Gastrocnemius medialis (tissue), 4 donors: ENCODE measurements at places on chromosomes 5 and 9. TPM values are rescaled to one million over a fixed set of nuclear protein-coding genes. Genes with fewer than 3 reads are reported as not detected.

DNA sequence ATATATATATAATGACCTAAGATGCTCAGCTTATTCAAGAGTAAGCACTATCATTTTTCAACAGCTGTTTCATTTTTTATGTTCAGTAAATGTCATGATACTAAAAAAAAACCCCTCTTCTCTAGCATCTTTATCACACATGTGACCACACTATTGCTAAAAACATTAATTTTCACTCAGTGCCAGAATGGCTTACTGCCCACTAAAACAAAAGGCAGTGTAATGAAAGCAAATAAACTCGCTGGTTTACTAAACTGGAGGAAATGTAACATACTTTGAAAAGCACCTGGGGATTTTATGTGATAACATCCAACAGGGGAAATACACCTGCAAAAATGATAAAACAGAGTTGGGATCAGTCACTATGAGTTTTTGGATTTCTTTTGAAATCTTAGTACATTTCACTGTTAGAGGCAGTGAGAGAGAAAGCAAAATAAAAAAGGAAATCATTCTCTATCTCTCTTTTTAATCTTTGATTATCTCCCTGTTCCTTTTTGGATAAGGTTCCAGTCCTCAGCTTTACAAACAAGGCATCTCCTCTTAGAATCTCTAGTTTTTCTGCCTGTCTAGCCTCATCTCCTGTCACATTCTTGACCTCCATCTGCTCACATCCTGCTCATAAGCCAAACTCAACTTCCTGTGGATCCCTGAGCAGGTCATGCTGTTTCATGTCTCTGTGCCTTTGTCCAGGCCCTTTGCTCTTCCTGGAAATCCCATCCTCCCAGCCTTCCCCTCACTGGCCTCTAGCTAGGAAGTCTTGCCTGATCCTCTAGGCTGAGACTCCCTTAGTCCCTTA, 338.0 kb downstream of the MAN2A1 start:
- H3K36me3 ChIP-seq, result no peaks in the 10 kb centered on the region
- no peaks in the 10 kb centered on the region for H3K27me3 ChIP-seq
- no peak overlapping the region for H3K27ac ChIP-seq
- DNase-seq, result no peak
- no peaks in the 10 kb centered on the region for H3K4me1 ChIP-seq

DNA sequence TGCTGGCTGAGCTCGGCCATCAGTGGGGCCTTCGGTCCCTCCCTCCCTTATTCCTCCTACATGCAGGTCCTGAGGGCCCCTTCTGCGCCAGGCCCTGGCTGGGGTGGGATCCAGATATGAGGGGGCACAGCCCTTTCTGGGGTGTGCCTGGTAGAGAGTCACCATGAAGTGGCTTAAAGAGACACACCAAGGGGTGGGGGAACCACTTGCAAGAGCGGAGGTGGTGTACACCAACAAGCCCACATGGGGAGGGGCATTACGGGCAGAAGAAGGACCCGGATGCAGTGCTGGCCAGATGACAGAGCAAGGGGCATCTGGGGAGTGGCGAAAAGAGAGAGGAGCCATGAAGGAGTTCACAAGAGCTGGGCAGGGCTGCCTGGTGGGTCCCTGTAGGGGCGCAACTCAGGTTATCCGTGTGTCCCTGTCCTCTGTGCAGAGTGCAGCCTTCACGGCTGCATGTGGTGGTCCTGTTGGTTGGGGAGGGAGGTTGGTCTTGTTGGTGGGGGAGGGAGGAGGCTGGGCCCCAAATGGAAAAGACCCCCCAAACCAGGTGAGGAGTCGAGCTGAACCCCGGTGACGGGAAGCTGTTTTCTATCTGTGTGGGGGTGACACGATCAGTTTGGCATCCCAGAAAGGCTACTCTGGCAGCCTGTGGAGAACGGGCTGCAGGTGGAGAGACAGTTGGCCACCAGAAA, 158.1 kb downstream of the DAB2IP start:
- H3K4me1 ChIP-seq, result no peaks in the 10 kb centered on the region
- H3K27me3 ChIP-seq, result no peaks in the 10 kb centered on the region
- H3K36me3 ChIP-seq, result no peaks in the 10 kb centered on the region
- no peak for DNase-seq
- no peak overlapping the region for H3K27ac ChIP-seq

Gene OLFML2A
- total RNA-seq, result 23.8 TPM

- H3K36me3 ChIP-seq, result no peaks in the 10 kb centered on the region
- H3K4me3 ChIP-seq, result no peak overlapping the region
- no peak for DNase-seq
- H3K27ac ChIP-seq, result no peak overlapping the region
Measured at GRCh38 chr9:8136477-8136876, 336.9 kb upstream of the DMAC1 start.

Gene PHYKPL
- total RNA-seq, result 54.6 TPM

DNA sequence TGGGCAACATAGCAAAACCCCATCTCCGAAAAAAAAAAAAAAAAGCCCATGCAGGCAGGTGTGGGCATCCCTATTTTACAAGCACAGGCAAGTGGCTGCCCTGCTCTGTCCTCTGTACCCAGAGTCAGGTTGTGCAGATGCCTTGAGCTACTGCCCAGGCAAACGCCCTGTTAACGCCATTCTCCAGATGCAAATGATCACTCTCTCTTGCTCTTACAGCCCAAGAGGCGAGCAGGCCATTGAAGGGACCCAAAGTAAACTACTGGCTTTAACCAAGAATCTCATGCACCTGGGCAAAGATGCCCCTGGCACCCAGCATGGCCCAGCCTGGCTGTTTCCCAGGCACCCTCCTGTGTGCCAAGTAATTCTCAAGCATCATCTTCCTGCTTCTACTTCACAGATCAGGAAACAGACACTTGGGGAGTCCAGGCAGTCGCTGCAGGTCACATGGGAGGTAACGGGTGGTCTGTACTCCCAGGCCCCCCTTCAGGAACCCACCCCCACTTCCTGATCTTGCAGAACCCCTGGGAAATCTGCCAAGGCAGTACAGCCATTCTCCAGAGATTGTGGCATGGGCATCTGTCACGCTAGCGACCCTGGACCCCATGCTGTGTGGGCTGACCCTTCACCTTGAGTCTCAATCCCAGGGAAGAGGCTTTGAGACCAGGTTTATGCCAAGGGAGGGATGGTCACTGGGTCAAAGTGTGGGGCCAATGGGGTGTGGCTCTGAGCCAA, 14.2 kb downstream of the EEIG1 start:
- peak overlapping the region; percentile 84 for H3K27ac ChIP-seq
- H3K36me3 ChIP-seq, result no peaks in the 10 kb centered on the region
- H3K4me1 ChIP-seq, result peaks cover 51% of the 10 kb centered on the region
- no peak for DNase-seq
- H3K27me3 ChIP-seq, result no peaks in the 10 kb centered on the region

DNA sequence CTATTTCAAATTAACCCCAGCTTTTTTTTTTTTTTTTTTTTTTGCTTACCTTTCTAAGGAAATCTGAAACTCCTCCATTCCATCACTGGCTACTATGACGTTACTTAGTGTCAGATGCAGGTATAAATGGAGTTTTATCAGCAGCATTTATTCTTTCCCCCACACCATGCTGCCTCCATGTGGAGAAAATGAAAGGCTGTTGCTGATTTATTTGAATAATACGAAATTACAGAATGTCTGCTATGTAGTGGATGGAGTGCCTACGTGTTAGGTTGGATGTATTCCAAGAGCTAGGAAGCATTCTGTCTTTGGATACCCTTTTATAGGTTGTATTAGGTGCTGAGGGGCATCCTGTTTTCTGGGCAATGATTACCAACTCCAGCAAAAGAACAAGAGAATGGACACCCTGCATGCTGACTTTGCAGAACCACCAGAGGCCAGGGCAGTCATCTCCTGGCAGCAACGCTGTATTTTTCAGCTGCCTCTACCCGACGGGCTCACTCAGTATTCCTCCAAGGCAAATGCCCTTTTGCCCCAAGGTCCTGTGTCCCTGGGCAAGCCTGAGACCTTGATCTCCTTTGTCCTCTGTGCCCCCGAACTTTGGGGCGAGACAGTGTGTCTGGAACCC, 199.5 kb downstream of the ALDH1A1 start:
- no peaks in the 10 kb centered on the region for H3K36me3 ChIP-seq
- no peak overlapping the region for H3K4me3 ChIP-seq
- DNase-seq, result no peak
- H3K4me1 ChIP-seq, result no peaks in the 10 kb centered on the region
- H3K27ac ChIP-seq, result no peak overlapping the region

DNA sequence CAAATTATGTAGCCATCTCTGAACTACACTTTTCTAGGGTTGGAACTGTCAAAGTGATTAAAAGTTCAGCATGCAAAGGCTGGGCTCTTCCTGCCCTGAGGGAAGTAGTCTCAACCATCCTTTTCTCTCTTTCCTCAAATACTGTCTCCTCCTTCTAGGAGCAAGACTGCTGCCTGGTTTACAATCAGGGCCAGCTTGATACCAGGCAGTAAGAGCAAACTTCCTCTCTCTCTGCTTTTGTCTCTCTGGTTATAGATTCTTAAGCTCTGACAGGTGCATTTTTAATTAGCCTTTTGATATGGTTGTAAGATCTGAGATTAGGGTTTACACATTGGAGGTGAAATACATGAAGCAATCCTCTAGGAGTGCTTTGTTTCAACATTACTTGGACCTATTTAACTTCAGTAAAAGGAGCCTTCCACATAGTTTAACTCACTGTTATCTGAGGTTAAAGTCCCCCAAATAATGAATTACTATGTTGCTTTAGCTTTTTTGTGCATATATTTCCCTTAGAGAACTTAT, 436.1 kb downstream of the SPATA31D1 start:
- H3K4me3 ChIP-seq, result no peak overlapping the region
- no peak for DNase-seq
- no peaks in the 10 kb centered on the region for H3K27me3 ChIP-seq
- no peak overlapping the region for H3K27ac ChIP-seq
- H3K4me1 ChIP-seq, result no peaks in the 10 kb centered on the region
- no peaks in the 10 kb centered on the region for H3K36me3 ChIP-seq

GRCh38 chr9:111151537-111151936, 113.3 kb upstream of the LPAR1 start:
- H3K4me3 ChIP-seq, result no peak overlapping the region
- no peak overlapping the region for H3K27ac ChIP-seq

- no peak overlapping the region for H3K4me3 ChIP-seq
- peak; percentile 56 for DNase-seq
- peaks cover 83% of the 10 kb centered on the region for H3K4me1 ChIP-seq
- peak overlapping the region; percentile 74 for H3K27ac ChIP-seq
Measured at GRCh38 chr9:121708768-121709488, 57.5 kb downstream of the DAB2IP start.
